Suprapubic skin (tissue), 4 donors: ENCODE measurements at places on chromosomes 3 and 15. TPM values are rescaled to one million over a fixed set of nuclear protein-coding genes. Genes with fewer than 3 reads are reported as not detected.

DNA sequence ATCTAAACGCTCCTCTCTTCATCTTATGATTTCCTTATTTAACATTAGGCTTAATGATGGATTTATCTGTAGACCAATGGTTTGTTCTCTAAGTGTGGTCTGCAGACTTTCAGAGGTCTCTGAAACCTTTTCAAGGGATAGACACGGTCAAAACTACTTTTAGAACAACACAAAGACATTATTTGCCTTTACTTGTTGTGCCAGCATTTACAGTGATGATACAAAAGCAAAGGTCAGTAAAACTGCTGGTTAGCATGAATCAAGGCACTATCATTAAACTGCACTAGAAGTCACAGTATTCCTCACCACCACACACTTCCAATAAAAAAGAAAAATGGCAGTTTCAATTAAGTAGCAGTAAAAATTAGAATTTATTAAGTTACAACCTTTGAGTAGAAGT is 24.4 kb upstream of the IGDCC4 start:
- no peak for DNase-seq

The VPS18 gene
- total RNA-seq = 15.0 TPM

The UBE2E2 gene
- 65.4 TPM for total RNA-seq

DNA sequence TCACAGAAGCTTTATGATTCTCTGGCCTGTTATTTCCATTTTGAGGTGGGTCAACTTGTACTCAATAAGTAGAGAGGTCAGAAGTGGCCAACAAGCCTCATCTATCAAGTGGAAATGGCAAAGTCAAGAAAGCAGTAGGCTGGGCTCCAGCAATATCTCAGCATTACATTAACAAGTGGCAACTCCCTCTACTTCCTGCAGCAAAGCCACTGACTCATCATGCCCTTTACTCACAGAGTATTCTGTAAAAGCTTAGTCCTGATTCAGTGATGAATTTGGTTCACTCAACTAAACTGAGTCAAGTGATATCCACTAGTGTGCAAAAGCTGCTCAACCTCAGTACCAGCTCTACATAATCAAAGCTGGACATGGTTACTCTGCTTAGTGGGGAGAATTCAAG is 954.6 kb downstream of the EPHA3 start:
- DNase-seq = no peak

DNA sequence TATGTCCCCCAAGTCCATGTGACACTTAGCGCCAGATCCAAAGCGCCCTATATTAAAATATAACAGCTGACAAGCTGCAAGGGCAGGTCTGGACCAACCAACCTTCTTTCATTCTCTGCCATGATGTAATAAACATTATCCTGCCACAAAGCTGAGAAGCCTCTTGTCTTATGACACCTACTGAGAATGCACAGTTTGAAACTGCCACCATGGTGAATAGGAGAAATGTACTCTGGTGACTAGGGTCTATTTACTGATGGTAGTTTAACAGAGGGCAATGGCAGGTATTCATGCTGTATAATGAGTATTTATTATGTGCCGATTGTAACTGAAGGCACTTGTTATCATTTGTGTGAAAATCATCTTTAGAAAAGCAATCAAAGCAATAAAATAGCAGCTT is 634.0 kb downstream of the OTOL1 start:
- no peak for DNase-seq

The GPR156 gene
- 0.72 TPM for total RNA-seq

DNA sequence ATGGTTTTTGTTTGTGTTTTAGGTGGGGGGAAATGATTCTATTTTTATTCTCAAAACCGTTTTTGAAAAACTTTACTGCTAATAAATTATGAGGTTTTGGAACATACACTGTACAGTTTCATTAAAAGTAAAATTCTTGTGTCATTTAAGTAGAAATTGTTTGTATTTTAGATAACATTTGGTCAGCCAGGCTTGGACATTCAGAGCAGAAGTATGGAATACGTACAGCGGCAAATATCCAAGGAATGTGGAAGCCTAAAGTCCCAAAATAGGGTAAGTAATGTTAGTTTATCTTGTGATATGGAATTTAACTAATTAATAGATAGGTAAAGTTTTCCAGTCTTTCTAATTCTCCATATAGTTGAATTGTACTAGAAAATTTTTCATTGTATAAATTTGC is 96.6 kb downstream of the SPRED1 start:
- no peak for DNase-seq

GRCh38 chr3:29853841-29854397 is 573.0 kb downstream of the RBMS3 start:
- no peak for DNase-seq

DNA sequence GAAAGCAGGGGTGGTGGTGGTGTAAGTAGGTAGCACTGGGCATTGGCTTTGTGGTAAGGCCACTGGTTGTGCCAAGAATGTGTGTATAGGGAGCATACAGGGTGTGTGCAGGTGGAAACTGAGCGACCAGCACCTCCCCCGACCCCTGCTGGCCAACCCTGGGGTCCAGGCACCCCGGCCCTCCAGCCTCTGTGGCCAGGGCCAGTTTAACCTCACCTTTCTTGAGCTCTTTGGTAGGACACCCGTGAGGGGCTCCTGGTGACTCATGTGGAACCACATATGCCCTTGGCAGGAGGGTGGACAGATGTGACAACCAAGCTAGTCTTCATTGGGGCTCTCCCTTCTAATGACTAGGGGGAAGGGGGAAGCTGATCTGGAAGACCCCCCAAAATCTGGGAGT is 19.5 kb downstream of the SHF start:
- no peak for DNase-seq

The ESYT3 gene
- total RNA-seq = 39.0 TPM

DNA sequence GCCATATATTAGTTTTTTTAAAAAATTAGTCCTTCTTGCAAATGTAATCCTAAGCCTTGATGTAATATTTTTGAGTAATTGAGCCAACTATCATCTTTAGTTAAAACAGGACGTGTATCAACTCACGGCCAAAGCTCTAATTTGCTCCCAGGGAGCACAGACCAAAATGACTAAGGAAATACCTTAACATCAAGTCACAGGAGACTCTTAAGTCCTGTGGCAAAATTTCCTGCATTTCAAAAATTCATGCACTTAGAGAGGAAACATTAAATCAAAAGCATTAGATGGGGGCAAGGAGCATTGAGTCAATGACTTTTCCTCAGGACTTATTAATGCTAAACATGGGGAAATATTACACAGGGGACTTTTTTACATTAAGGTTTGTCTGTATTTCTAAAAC is 276.0 kb downstream of the MFSD1 start:
- no peak for DNase-seq

The PIF1 gene
- 5.9 TPM for total RNA-seq

- DNase-seq = no peak
Measured at GRCh38 chr3:74590620-74591262, 23.7 kb downstream of the CNTN3 start.

GRCh38 chr3:59502806-59503205 is 453.0 kb upstream of the CFAP20DC start:
- no peak for DNase-seq

- no peak for DNase-seq
Measured at GRCh38 chr3:116037954-116038911, 407.1 kb downstream of the LSAMP start.

GRCh38 chr15:35448294-35448693 is 97.7 kb downstream of the DPH6 start:
- DNase-seq = no peak

DNA sequence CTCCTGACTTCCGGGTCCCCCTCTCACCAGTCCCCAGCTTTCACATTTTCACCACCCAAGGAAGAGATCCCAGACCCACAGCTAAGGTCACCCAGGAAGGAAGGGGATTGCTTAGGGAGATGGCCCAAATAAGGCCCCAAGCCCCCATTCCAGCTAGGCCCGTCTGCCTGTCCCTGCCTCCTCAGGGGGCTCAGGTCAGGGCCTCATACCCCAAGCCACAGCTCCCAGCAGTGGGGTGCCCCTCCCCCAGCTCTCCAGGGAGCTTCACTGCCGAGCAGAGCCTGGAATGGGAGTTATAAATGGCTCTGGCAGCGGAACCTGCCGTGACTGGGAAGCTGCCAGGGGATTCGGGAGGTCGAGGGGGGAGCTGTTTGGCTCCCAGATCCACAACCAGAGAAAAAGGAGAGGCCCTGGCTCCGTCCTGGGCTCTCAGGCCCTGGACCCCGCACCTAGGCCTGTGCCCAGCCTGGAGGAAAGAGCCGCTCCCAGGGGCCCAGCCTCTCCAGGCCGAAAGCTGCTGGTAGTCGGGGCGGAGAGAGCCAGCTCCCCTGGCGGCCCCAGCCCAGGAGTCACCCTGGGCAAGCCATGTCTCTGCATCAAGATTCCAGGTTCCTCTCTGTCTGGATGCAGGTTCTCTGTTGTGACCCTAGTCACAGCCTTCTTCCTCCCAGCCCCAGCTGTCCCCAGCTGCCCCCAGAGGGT is 550 bp downstream of the CCDC9B start:
- DNase-seq = no peak

The AADACL2 gene
- 23.9 TPM for total RNA-seq

GRCh38 chr15:29438703-29439055 is 169.1 kb upstream of the NSMCE3 start:
- no peak for DNase-seq

GRCh38 chr15:90046911-90047392 is 45.8 kb downstream of the ZNF710 start:
- no peak for DNase-seq

DNA sequence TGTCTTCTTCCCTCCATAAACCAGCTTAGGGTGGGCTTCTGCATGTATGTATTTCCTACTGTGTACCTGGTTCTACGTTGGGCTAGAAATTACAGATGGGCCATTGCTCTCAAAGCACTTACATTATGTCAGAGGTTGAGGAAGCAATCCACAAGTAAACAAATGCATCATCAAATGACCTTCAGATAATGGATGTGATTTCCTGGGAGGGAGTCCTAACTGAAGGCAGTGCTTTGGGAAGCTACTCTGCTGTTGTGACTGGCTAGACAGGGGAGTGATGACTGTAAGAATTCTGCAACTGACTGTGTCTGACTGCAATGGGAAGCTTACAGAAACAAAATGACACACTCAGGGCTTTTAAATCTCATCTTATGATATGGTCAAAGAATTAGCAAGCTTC is 71.0 kb upstream of the PRR23E start:
- DNase-seq = no peak

The ACTC1 gene
- 0.51 TPM for total RNA-seq

DNA sequence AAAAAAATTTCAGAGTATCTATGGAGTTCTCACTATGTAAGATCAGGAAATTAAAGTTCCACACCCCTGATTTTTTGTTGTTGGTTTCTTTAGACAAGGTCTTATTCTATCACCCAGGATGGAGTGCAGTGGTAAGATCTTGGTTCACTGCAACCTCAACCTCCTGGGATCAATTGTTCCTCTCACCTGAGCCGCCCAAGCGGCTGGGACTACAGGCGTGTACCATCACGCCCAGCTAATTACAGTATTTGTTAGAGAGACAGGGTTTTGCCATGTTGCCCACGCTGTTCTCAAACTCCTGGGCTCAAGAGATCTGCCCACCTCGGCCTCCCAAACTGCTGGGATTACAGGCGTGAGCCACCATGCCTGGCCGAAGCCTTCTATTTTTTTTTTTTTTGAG is 12.4 kb downstream of the QRICH1 start:
- no peak for DNase-seq
